ENCODE measurements at places on chromosomes 6 and 20.

- no peak for DNase-seq
These were observed 72.6 kb upstream of the SCGN start for GRCh38 chr6:25579391-25579883.

GRCh38 chr6:2119275-2119674 is 126.1 kb downstream of the GMDS start:
- no peak for DNase-seq

DNA sequence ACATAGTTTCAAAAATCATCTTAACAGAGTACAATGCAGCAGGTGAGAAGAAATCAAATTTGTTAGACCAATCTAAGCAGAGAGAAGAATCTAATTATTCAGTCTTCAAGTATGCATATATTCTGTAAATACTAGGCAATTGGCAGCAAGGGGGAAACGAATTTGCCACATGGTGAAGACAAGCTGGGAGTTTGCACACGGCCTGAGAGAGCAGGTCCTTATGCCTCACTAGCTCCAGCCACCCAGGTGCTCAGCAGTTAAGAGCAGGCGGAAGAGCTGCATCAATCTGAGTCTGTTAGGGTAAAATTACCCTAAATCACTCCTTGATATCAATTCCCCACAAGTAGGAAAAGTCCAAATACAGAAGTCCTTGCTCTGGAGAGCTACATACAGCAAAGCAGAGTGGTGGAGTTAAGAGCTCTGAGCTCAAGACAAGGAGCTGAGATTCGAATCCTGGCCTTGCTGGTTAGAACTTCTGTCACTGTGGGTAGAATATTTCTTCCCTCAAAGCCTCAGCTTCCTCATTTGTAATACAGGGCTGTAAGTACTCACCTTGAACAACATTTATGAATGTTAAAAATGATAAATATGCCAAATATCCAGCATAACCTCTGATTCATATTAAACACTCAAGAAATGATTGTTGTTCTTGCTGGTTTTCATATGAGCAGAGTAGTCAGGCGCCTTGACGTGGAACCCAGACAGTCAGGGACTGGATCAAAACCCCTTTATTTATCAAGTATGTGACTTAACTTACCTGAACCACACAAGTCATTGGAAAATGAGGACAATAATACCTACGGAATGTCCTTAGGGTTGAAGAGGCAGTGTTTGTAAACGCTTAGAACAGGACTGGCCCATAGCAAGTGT is 444.2 kb downstream of the CDH26 start:
- no peak for DNase-seq

GRCh38 chr6:25194172-25194678 is 84.9 kb upstream of the CARMIL1 start:
- DNase-seq: no peak

DNA sequence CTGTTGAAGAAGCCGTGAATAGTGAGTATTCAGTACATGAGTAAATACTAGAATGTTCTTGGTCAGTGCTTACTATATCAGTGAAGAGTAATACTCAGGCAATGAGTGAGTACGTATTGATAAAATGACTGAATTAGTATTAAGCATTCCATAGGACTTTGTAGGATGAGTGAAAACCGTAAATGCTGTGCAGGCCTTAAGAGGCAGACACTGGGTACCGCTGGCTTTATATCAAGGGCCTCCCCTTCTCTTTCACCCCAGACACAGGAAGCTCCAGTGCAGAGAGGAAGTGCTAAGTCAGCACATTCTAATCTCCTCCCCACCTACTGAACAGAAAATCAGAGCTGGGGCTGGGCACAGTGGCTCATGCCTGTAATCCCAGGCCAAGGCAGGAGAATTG is 24.2 kb downstream of the POFUT1 start:
- DNase-seq: no peak

DNA sequence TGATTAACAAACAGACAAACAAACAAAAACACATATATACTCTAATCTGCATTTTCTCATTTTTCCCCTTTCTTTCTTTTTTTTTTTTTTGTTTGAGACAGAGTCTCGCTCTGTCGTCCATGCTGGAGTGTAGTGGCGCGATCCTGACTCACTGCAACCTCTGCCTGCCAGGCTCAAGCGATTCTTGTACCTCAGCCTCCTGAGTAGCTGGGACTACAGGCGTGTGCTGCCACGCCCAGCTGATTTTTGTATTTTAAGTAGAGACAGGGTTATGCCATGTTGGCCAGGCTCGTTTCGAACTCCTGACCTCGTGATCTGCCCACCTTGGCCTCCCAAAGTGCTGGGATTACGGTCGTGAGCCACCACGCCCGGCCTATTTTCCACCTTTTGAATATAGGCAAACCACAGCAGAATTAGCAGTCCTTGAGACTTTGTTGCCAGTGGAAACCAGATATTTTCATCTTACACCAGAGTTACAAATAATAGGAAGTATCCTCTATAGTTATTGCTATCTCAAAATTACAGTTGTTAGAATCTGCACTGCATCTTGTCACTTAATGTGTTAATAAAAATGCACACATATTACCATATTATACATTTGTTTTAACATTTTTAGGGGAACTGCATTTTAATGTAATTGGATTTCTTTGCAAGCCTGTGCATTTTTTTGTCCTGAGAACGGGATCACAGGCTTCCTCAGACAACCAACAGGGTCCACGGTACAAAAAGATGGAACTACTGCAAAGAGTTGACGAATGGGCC is 208.2 kb upstream of the ZNF217 start:
- DNase-seq: no peak

DNA sequence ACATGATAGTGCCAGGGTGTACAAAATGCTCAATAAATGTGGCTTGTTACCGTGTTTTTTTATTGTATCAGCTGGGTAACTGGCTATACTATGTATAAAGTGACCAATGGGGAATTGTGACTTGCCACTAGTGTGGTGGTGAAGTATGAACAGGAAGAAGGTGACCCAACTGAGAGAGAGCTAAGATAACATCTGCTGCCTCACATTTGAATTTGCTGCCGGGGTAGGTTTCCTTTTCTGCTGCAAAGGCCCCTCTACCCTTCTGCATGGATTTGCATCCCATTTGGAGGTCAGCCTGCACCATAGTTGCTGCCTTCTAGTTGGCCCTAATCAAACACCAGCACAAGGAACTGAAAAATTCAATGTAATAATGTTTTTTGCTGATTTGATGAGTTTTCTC is 24.1 kb downstream of the IL17A start:
- no peak for DNase-seq

- peak; percentile 81 for DNase-seq
These were observed 13.9 kb upstream of the TNFRSF6B start for GRCh38 chr20:63682384-63683139.

GRCh38 chr20:61297986-61298385 is 45.9 kb downstream of the CDH4 start:
- DNase-seq: peak; percentile 42

- no peak for DNase-seq
These were observed 8.1 kb upstream of the EEF1A1 start for GRCh38 chr6:73528897-73529296.

GRCh38 chr6:80161434-80161833 is 55.0 kb downstream of the BCKDHB start:
- no peak for DNase-seq

DNA sequence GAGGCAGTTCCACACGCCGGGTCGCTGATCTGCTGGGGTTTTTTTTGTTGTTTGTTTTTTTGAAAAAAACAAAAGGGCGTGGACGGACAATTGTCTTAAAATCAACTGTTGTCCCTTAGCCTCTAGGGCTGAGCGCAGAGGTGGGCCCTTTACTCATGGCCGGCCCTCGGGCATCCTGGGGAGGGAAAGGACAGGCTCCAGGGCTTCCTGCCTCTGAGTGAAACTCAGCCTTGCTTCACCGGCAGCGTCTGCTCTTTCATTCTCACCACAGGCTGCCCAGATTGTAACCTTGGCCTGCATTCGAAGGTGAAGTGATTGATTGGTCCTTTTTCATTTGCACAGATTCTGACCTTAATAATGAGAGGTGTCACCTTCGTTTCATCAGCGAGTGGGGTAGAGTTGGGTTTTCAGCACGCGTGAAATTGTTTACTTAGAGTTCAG is 797 bp downstream of the SMIM13 start:
- no peak for DNase-seq

DNA sequence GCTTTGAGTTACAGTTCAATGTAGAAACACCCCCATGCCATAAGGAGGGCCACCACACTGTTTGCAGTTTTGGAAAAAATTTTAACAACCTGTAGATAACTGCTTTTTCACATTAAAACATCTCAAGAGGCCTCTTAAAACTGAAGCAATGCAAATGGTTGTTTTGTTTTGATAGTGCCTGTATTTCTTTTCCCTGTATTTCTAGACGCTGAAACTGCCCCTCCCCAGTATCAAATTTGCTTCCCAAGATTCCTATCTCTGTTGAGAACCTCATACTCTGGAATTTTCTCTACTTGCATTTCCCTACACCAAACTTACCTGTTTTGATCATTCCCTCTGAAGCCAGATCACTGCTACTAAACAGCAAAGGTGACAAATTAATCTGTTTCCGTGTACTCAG is 98.5 kb downstream of the PHACTR1 start:
- DNase-seq: no peak

- DNase-seq: no peak
These were observed 16.5 kb upstream of the HLA-A start for GRCh38 chr6:29925727-29926412.

- no peak for DNase-seq
These were observed 37.4 kb downstream of the LYRM4 start for GRCh38 chr6:5223309-5223708.

GRCh38 chr6:35673755-35674154 is 15.0 kb downstream of the FKBP5 start:
- DNase-seq: no peak

GRCh38 chr6:33761922-33762629 is 15.4 kb upstream of the IP6K3 start:
- DNase-seq: no peak

DNA sequence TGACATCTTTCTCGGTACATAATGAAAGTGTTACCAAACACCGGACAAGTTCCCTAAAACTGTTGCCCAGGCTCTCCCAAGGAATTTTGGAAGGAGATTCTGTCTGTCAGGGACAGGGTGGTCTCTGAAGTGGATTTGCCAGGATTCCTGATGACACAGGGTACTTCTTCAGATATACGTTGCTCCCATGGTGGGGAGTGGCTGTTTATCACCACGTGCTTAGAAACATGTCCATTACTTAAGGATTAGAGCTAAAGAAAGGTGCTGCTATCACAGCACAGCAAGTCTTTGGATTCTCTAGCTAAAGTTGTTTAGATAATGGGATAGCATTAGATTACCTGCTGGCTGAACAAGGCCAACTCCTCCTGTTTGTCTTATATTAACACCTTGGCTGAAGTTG is 6.3 kb downstream of the SPINT3 start:
- DNase-seq: no peak

DNA sequence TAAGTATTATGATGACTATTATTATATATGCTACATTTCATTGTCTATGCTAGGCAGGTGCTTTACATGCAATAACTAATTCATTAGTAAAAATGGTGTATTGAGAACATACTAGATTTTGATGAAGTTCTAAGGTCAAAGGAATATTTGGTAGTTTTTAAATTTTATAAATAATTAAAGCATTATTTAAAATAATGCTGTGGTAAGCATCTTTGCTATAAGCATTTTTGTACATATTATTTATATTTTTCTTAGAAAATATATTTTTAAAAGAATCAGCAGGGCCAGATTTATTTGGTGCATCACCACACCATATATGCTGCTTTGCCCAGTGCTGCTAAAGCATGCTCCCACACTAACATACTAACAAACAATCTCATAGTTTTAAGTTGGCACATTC is 517.9 kb downstream of the C6orf118 start:
- no peak for DNase-seq

GRCh38 chr6:25016014-25016720 is 80.4 kb upstream of the RIPOR2 start:
- DNase-seq: no peak

DNA sequence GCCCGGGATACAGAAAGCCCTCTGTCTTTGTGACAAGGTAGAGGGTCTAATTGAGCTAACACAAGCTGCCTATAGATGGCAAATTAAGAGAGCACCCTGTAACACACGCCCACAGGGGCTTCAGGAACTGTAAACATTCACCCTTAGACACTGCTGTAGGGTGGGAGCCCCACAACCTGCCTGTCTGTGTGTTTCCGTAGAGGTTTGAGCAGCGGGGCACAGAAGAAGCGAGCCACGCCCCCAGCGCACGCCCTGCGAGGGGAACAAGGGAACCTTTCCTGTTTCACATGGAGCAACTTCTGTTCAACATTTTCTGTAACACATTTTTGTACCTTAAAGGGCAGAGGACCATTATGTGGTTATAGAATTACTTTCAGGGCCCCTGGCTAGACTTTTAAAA is 231.7 kb upstream of the EXOC2 start:
- DNase-seq: no peak

GRCh38 chr6:139144490-139145085 is 9.7 kb downstream of the HECA start:
- DNase-seq: no peak

GRCh38 chr6:145673504-145673903 is 61.8 kb downstream of the EPM2A start:
- no peak for DNase-seq

DNA sequence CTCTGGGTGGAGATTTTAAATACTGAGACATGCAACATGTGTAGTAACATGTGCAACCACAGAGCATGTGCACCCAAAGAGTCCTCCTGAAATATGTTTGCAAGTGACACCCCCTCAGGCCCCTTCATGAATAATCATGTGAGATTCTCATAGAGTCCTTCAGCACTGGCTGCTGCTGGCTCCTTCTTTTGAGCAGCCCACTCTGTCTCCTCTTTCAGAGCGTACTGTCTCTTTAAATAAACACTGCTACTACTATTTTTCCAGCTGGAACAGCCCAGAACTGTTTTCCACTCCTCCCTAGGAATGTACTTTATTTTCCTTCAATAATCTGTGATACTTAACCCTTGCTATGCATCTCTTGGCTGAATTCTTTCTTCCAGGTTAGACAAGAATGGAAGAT is 42.0 kb downstream of the HLA-DRB5 start:
- DNase-seq: no peak

DNA sequence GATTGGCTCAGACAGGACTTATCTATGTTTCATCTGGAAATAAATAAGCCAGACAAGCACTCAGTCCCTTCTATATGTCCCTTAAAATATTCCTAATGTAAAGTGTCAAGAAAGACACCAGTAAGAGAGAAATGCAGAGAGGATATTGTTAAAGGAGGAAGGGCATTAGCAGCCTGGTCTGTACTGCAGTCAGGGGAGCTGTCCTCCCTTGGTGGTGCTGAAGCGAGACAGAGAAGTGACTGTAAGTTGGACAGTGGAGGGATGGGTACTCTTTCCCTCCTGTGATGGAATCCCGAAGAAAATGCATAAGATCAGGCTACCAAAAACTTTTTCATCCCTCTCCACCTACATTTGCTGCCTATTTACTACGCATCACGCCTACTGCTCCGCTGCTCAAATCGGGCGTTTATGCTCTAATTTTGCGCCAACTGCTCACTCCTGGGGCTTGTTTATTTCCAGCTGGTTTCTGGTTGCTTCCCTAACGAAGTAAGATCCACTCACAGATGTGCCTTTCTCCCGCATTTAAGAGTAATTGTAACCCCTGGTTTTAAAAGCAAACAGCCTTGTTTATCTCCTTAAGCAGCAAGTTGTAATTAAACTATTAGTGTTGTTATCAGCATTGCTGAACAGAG is 35.2 kb downstream of the PHACTR1 start:
- peak; percentile 8 for DNase-seq

DNA sequence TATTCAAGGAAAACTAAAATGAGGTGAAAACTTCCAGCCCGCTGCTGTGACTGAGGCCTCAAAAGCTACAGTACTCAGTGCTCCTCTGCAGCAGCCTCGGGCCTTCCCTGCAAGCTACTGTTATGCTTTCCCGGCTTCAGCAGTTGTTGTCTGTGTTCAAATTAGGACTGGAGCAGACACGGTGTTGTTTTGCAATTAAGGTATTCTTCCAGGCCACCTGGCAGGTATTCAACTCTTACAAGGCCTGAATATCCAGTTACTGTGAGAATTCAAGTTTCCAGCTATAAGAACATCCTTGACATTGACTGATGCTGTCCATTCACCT is 10.7 kb downstream of the TXNDC5 start:
- no peak for DNase-seq

Data from skeletal muscle cell (primary cell).